ENCODE measurements at places on chromosomes 3 and 15. TPM values are rescaled to one million over a fixed set of nuclear protein-coding genes. Genes with fewer than 3 reads are reported as not detected.

The LTK gene
- polyA plus RNA-seq, result 4.1 TPM

DNA sequence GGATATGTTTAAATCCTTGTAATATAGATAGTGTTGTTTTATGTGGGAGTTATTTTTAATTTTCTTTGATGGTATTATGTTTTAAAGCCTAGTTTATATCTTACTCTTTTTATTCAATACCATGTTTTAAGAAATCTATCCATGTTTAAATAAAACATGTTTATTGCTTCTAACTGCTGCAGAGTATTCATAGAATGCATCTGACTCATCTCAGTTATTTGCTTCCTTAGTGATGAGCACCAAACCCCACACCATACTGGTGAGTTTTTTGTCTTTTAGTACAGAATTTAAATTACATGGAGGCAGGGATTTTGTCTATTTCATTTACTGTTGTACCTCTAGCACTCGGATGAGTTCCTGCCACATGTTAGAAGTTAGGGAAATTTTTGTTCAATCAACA lies 209.2 kb downstream of the NSUN3 start:
- no peak for DNase-seq

GRCh38 chr3:106184540-106185457 lies 316.0 kb upstream of the CBLB start:
- DNase-seq, result no peak

GRCh38 chr3:188526057-188526456 lies 372.1 kb downstream of the LPP start:
- DNase-seq, result peak; percentile 75

The CASR gene
- polyA plus RNA-seq, result under 0.01 TPM

The DUOXA2 gene
- polyA plus RNA-seq, result not detected

DNA sequence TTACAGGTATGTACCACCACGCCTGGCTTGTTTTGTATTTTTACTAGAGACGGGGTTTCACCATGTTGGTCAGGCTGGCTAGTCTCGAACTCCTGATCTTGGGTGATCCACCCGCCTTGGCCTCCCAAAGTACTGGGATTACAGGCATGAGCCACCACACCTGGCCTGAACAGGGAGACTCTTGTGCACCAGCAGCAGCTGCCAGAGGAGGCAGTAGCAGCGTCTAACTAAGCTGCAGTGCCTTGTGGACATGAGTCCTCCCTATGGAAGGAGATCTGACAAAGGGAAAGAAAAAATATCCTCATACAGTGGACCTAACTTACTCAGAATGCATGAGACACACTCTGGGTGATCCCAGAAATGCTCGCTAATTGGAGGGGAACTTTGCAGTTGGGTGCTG lies 36.8 kb upstream of the NEO1 start:
- DNase-seq, result no peak

The FANCD2OS gene
- not detected for polyA plus RNA-seq

- no peak for DNase-seq
Measured at GRCh38 chr3:98680723-98681122, 82.4 kb upstream of the ST3GAL6 start.

DNA sequence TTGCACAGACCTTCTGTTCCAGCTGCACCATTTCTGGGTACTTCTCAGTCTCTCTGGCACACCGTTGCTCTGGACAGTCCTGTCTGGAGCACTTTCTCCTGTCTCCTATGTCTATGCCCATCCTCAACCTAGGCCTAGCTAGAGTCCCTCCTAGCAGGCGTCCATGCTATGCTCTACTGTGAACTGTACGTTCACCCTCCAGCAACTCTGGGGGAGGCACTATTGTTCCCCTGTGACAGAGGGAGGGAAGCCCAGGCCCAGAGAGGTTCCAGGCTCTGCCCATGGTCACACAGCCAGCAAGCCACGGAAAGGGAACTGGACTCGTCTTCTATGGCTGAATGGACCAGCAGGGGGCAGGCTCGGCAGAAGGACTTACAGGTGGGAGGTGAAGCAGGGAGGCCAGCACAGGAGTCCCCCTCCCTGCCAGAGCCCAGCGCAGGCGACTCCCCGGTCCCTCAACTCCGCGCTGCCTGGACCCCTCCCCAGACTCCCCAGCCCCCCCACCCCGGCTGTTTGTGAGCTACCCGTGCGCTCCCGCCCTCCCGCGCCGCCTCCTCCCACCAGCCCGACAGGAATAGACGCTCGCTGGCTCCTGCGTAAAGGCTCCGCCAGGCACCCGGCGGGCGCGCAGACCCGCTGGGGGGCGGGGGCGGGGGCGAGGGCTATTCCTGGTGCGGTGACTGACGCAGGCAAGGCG lies 1.7 kb upstream of the LINGO1 start:
- DNase-seq, result peak; percentile 75
